ENCODE measurements at places on chromosomes 1 and 21. TPM values are rescaled to one million over a fixed set of nuclear protein-coding genes. Genes with fewer than 3 reads are reported as not detected.

CD1C gene
- total RNA-seq: under 0.01 TPM

CFHR5 gene
- not detected for total RNA-seq

GSTM2 gene
- 18.8 TPM for total RNA-seq

RAB3B gene
- 7.7 TPM for total RNA-seq

EXOC8 gene
- total RNA-seq: 48.9 TPM

GNAI3 gene
- total RNA-seq: 16.3 TPM

GPR37L1 gene
- 0.82 TPM for total RNA-seq

GBP7 gene
- total RNA-seq: not detected

PRR9 gene
- total RNA-seq: not detected

HRNR gene
- total RNA-seq: not detected

TMPRSS15 gene
- total RNA-seq: not detected

IL19 gene
- not detected for total RNA-seq
